ENCODE measurements at places on chromosomes 3 and 15.

- no peaks in the 10 kb centered on the region for H3K36me3 ChIP-seq
- H3K27ac ChIP-seq = no peak overlapping the region
- no peak overlapping the region for H3K4me3 ChIP-seq
- no peak for DNase-seq
Observed at GRCh38 chr15:89761929-89762328, 10.9 kb upstream of the MESP1 start.

DNA sequence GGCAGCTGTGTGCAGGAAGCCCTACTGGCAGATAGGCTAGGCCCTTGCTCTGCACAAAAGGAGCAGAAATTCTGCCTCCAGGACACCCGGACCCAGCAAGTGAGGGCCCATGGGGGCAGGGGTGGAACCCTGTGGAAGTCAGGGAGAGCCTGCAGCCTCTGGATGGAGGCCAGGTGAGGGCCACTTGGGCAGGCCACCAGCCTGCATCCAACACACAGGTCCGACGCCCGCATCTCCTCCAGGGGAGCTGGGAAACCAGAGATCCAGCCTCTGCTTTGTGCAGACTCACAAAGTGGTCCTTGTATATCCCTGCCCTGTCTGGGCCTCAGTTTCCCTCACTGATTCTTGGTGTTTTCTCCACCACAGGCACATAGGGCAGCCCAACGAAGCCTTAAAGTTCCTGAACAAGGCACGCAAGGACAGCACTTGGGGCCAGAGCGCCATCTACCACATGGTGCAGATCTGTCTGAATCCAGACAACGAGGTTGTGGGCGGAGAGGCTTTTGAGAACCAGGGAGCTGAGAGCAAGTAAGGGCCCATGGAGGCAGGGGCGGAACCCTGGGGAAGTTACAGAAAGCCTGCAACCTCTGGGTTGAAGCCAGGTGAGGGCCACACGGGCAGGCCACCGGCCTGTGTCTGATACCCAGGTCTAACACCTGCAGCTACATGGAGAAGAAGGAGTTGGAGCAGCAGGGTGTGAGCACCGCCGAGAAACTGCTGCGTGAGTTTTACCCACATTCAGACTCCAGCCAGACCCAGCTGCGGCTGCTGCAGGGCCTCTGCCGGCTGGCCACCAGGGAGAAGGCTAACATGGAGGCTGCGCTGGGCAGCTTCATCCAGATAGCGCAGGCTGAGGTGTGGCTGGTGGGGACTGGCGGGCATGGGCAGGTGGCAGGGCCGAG is 16.6 kb downstream of the CSRNP1 start:
- H3K27ac ChIP-seq = no peak overlapping the region
- peaks cover 11% of the 10 kb centered on the region for H3K36me3 ChIP-seq
- peaks cover 13% of the 10 kb centered on the region for H3K4me1 ChIP-seq
- DNase-seq = no peak

- no peak for DNase-seq
- no peaks in the 10 kb centered on the region for H3K4me1 ChIP-seq
- no peaks in the 10 kb centered on the region for H3K27me3 ChIP-seq
- no peaks in the 10 kb centered on the region for H3K36me3 ChIP-seq
Observed at GRCh38 chr15:99850517-99850916, 117.3 kb upstream of the LYSMD4 start.

- no peak overlapping the region for H3K27ac ChIP-seq
- H3K4me3 ChIP-seq = no peak overlapping the region
- no peaks in the 10 kb centered on the region for H3K27me3 ChIP-seq
- H3K4me1 ChIP-seq = no peaks in the 10 kb centered on the region
Observed at GRCh38 chr15:56772868-56773639, 39.7 kb upstream of the ZNF280D start.

GRCh38 chr3:189586941-189587663 is 44.1 kb upstream of the TP63 start:
- H3K4me1 ChIP-seq = no peaks in the 10 kb centered on the region
- no peak for DNase-seq
- no peak overlapping the region for H3K4me3 ChIP-seq
- no peaks in the 10 kb centered on the region for H3K27me3 ChIP-seq
- H3K36me3 ChIP-seq = no peaks in the 10 kb centered on the region

- no peaks in the 10 kb centered on the region for H3K4me1 ChIP-seq
- H3K27ac ChIP-seq = no peak overlapping the region
- no peaks in the 10 kb centered on the region for H3K27me3 ChIP-seq
Observed at GRCh38 chr3:170320461-170321121, 36.9 kb upstream of the SKIL start.

GRCh38 chr15:68210821-68211655 is 5.9 kb upstream of the CALML4 start:
- no peak overlapping the region for H3K27ac ChIP-seq
- peak overlapping the region; percentile 55 for H3K4me3 ChIP-seq
- no peaks in the 10 kb centered on the region for H3K36me3 ChIP-seq
- DNase-seq = no peak
- H3K4me1 ChIP-seq = peaks cover 13% of the 10 kb centered on the region
- no peaks in the 10 kb centered on the region for H3K27me3 ChIP-seq

GRCh38 chr3:12724794-12725193 is 34.3 kb downstream of the TMEM40 start:
- H3K27me3 ChIP-seq = no peaks in the 10 kb centered on the region
- H3K27ac ChIP-seq = no peak overlapping the region
- no peak for DNase-seq
- no peaks in the 10 kb centered on the region for H3K36me3 ChIP-seq
- H3K4me3 ChIP-seq = no peak overlapping the region

DNA sequence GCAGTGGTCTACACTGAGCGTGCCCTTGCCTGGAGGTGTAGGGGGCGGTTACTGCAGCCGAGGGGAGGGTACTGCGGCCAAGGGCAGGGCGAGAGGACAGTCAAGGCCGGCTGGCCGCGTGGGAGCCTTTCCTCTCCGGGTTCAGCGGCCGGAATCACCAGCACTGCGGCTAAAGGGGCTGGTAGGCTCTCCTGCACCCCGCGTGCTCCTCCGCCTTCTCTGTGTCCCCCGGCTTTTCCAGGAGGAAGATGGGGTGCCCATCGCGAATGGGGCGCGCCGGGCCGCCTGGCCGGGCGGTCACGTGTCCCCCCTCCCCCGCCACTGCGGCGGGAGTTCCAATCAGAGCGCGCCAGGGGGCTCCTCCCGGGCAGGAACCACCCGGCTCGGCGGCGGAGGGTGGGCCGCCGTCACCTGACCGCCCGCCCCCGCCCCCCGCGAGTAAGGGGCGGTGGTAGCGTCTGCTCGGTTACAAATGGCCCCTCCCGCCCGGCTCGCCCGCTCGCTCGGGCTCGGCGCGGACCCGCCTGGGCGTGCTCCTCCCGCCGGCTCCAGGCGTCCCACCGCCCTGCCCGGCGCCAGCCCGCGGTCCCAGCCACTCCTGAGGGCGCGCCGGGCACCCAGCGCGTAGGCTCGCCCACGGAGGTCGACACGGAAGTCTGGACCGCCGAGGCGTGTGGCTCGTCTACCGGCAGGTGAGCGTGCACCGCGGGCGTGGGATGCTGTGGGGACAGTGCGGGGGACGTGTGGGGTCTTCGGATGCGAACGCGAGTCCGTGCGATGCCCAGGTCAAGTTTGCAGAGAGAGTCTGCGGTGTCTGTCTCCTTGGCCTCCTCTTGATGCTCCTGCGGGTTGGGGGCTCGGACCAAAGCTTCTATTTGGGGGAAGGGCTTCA is 242.6 kb upstream of the TOPAZ1 start:
- H3K27ac ChIP-seq = no peak overlapping the region
- peaks cover 24% of the 10 kb centered on the region for H3K27me3 ChIP-seq
- H3K4me3 ChIP-seq = peak overlapping the region; percentile 70
- H3K36me3 ChIP-seq = no peaks in the 10 kb centered on the region

- H3K36me3 ChIP-seq = no peaks in the 10 kb centered on the region
- no peak for DNase-seq
- H3K27ac ChIP-seq = no peak overlapping the region
- no peaks in the 10 kb centered on the region for H3K27me3 ChIP-seq
Observed at GRCh38 chr3:187958432-187959003, 195.4 kb upstream of the LPP start.

- no peak for DNase-seq
- no peaks in the 10 kb centered on the region for H3K27me3 ChIP-seq
- H3K27ac ChIP-seq = no peak overlapping the region
- H3K36me3 ChIP-seq = no peaks in the 10 kb centered on the region
- H3K4me1 ChIP-seq = no peaks in the 10 kb centered on the region
Observed at GRCh38 chr3:6878731-6879130, 17.8 kb downstream of the GRM7 start.

DNA sequence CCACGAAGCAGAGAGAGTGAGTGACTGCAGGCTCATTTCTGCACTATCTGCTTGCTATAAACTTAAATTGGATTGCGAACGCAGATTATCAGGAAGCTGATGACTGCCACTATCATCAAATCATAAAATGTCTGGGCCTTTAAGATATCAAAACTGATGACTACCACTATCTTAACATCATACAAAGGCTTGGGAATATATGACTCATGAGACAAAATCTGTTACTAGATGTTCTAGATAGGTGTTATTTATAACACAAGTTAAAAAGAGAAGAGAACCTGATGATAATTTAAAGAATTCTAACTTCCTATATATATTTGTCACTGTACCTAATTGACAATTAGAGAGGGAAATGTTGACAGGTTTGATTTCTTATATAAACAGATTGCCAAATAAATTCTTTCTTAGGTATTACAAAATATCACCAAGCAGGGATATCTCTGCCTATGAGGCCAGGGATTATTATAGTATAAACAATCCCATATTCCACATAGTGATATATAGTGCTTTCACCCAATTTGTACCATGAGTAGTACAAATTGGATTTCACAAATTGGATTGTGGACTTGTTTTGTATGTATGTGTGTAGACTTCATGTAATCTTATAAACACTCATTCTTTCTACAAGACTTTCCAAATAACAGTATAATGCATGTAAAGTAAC is 1157.2 kb downstream of the ROBO1 start:
- no peak for DNase-seq
- no peaks in the 10 kb centered on the region for H3K4me1 ChIP-seq
- no peak overlapping the region for H3K4me3 ChIP-seq
- no peak overlapping the region for H3K27ac ChIP-seq

DNA sequence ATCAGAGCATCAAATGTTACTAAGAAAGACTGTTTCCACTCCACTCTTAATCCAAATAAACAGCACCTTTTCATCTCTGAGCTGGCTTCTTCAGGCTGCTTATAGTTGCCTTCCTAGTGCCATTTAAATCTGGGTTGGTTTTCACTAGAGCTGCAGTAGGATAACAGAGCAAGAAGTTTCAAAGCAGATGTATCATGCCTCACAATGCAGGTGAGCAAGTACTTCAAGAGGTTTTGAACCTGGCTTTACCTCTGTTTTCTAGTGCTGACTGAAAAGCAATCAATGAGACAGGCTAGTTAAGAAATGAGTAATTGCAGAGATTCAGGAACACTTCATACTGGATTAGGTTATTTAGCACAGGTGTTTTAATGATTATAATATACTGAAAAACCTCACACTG is 147.7 kb upstream of the SATB1 start:
- no peak overlapping the region for H3K27ac ChIP-seq
- no peak overlapping the region for H3K4me3 ChIP-seq
- DNase-seq = no peak
- no peaks in the 10 kb centered on the region for H3K36me3 ChIP-seq

DNA sequence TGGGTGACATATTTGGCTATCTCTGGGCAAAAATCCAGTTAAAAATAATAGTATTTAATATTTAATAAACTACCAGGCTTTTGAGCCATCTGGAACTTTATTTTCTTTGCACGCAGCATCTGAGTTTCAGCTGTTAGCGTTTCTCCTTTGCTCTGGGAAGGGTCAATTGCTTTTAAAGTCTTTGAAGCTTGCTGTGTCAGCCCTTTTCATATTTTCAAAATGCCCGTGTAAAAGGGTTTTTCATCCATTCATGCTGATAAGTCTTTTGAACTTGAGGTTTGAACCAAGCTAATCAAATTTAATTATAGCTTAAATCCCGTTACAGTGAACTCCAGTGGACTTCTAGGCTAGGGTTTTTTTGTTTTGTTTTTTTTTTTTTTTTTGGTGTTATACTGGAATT is 79.1 kb downstream of the SLC25A26 start:
- no peaks in the 10 kb centered on the region for H3K36me3 ChIP-seq
- H3K4me3 ChIP-seq = no peak overlapping the region
- peaks cover 15% of the 10 kb centered on the region for H3K4me1 ChIP-seq
- H3K27ac ChIP-seq = no peak overlapping the region

GRCh38 chr15:34709866-34710265 is 44.9 kb downstream of the GJD2 start:
- peaks cover 12% of the 10 kb centered on the region for H3K4me1 ChIP-seq
- H3K36me3 ChIP-seq = no peaks in the 10 kb centered on the region
- no peak overlapping the region for H3K4me3 ChIP-seq
- peak overlapping the region; percentile 45 for H3K27ac ChIP-seq

DNA sequence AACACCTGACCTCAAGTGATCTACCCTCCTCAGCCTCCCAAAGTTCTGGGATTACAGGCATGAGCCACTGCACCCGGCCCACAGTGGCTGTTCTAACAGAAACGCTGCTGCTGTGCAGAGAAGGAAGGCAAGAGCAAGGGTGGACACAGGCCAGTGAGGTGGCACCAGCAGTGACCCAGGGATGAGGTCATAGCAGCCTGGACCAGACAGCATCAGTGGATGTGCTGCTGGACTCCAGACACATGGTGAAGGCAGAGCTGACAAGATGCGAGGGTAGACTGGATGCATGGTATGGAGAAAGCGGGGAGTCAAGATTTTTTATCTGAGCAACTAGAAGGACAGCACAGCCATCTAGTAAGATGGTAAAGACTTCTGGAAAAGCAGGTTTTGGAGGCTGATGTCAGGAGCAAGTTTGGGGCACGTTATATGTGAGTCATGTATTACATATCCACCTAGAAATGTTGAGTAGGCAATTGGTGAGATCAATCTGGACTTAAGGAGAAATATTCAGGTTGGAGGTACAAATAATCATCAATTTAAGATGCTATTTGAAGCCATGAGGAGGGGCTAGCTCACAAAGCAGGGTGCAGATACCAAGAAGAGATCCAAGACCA is 22.1 kb upstream of the TJP1 start:
- H3K27ac ChIP-seq = no peak overlapping the region
- peaks cover 11% of the 10 kb centered on the region for H3K4me1 ChIP-seq
- no peaks in the 10 kb centered on the region for H3K27me3 ChIP-seq
- no peak overlapping the region for H3K4me3 ChIP-seq
- H3K36me3 ChIP-seq = no peaks in the 10 kb centered on the region
- no peak for DNase-seq
